Tibial artery (tissue), 4 donors: ENCODE measurements at places on chromosomes 3 and 15.

DNA sequence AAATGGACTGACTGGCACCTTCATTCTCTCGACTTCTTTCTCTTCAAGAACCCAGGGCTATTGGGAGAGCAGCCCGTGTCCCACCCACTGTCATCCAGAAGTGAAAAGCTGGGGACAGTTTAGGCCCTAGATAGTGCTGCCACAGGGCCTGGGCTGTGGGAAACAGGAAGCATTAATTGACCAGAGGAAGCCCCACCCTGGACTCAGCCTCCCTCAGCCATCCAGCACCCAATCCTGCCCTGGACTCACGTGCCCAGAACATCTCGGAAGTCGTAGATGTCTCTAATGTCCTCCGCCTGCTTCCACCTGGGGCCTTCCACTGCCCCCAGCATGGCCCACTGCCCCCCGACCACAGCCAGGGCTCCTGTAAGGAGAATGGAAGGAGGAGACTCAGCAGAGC, 2.3 kb downstream of the CAMK1 start:
- DNase-seq: peak; percentile 59

GRCh38 chr15:71409541-71409940, 294.3 kb downstream of the THSD4 start:
- DNase-seq: no peak

GRCh38 chr3:102484363-102484762, 49.5 kb downstream of the ZPLD1 start:
- DNase-seq: no peak

DNA sequence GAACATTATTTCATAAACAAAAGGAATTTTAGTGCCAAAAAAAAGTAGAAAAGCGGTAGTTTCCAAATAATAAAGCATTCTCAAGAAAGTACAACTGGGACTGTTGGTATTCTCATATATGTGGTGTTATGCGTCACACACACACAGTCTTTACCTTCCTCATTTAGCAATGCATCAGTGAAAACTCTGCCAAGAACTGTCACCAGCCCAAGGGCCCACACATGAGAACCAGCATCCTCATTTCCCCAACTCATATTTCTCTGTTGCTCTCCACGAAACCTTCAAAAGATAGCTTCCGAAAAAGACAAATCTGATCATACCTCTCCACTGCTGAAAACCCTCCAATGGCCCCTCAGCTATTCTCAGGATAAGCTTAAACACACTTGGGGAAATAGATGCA, 150.7 kb downstream of the CADPS start:
- DNase-seq: no peak

DNA sequence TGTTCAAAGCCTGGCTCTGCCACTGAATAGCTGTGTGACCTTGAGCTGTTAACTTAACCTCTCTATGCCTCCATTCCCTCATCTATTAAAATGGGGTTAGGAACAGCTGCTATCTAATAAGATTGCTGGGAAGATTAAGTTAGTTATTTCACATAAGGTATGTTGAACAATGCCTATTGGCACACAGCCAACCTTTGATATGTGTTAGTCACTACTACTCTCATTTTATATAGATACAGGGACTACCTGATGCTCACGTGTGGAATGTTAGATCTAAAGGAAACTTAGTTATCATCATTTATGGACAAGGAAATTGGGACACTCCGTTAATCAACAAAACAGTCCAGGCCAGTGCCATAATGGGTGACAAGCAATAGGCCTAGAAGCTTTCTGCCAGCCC, 332.4 kb upstream of the PPP2R3A start:
- DNase-seq: no peak

DNA sequence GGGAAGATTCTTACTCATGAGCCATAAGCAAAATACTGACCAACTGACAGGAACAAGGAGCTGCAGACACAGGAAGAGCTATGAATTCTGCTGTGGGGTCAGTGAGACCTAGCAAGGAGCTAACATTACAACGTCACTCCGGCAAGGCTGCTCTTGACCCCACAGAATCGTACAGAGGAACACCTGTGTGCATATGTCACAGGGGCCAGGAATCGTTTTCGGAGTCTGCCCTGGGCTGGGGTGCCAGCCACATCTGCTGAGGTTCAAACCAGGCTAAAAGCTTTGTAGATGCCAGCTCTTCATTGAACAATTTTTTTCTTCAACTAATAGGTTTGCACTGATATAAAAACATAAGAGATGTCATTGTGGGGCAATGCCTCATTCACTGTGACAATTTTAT, 82.6 kb downstream of the LRRK1 start:
- DNase-seq: no peak

- DNase-seq: no peak
Measured at GRCh38 chr3:177322881-177323280, 125.6 kb upstream of the TBL1XR1 start.

GRCh38 chr3:20388971-20389370, 203.0 kb upstream of the SGO1 start:
- no peak for DNase-seq

DNA sequence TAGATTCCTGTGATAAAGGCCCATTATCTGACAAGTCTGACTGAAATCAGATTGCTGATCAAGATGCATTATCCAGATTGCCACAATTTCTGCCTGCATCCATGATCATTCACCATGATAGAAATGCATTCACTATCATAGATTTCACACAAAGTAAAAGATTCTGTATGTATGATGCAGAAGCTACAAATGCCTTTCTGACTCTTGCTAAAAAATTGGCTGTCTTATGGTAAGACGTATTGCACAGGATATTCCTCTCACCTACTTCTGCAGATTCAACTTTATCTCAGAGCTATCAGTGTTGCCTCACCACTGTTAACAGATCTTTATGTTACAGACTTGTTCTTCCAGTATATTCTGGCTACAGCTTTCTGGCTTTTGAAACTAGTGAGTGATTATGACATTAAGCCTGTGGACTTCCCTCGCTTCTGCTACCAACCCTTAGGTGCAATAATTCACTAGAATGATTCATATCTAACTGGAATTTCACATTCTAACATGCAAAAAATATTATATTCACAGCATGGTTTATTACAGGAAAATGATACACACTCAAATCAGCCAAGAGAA, 955.3 kb downstream of the EPHA3 start:
- DNase-seq: no peak

- no peak for DNase-seq
Measured at GRCh38 chr3:16239780-16240179, 25.0 kb downstream of the DPH3 start.

GRCh38 chr3:134824791-134825190, 29.7 kb downstream of the EPHB1 start:
- no peak for DNase-seq

- no peak for DNase-seq
Measured at GRCh38 chr15:58677426-58677825, 72.1 kb downstream of the ADAM10 start.
